Suprapubic skin (tissue), 4 donors: ENCODE measurements at places on chromosomes 7 and 10.
A peak's percentile ranks its signal among the peaks of the same experiment; 100 is the strongest.

- peaks cover 32% of the 10 kb centered on the region for H3K4me1 ChIP-seq
- H3K4me3 ChIP-seq = no peak overlapping the region
- no peaks in the 10 kb centered on the region for H3K27me3 ChIP-seq
- no peak for DNase-seq
Measured at GRCh38 chr7:29112721-29113120, 33.6 kb downstream of the CPVL start.

DNA sequence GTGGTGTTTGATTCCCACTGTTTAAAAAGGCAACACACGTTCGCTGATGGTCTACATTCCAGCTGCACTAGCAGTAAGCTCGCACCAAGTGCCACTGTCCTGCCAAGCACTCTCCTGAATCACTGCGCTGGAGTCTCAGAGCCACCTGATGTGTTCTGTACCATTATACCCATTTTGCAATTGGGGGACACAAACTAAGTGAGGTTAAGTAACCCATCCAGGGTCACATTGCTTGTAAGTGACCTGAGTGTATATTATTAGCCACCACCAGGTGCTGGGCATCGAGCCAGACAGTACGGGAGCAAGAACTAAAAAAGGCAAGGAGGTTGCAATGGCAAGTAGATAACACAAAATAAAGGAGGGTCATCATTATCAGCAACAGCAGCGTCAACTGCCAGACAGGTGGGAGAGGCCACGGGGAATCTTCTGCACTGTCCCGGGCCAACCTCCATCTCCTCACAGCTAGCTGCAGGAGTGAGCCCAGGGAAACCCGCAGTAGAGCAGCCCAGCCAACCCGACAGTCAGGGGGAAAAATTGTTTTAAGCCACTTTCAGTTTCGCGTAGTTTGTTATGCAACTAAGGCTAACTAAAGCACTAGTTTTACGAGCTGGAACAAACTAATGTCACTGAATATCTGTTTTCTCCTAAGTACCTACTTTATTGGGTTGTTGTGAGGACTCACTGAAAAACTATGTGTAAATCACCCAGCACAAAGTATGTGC is 712 bp upstream of the CPVL start:
- DNase-seq = no peak
- H3K4me3 ChIP-seq = peak overlapping the region; percentile 49
- H3K27me3 ChIP-seq = peaks cover 37% of the 10 kb centered on the region
- H3K27ac ChIP-seq = no peak overlapping the region
- H3K4me1 ChIP-seq = peaks cover 18% of the 10 kb centered on the region

- H3K4me1 ChIP-seq = no peaks in the 10 kb centered on the region
- DNase-seq = no peak
- H3K27ac ChIP-seq = no peak overlapping the region
- H3K36me3 ChIP-seq = no peaks in the 10 kb centered on the region
Measured at GRCh38 chr7:25900877-25901276, 251.1 kb upstream of the NFE2L3 start.

DNA sequence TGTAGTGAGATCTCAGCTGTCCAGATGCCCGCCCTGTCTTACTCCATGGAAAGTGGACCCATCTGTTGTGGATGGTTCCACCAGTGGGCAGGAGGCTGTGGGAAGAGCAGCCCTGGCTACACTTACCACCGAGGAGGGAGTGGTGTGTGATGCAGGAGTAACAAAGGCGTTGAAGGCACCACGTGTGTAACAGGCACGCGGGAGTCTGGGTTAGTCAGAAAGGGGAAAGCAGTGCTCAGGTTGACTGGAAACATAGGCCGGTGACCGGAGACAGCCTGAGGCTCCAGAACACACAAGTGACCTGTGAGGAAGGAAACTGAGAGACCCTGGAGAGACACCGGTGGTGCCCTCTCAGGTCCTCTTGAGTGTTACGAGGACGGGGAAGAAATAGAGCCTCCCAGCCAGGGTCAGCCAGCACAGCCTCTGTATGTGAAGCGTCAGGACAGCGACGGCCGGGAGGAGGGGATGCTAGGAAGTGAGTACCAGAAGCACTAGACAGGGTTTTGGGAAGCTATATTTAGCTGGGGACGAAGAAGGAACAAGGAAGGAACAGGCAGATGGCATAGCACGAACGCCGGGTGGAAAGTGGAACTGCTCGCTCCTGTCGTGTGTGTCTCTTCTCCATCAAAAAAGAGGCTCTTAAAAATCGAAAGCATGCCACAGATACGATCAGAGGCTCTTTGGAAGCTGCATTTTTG is 51.7 kb downstream of the DAGLB start:
- peaks cover 17% of the 10 kb centered on the region for H3K36me3 ChIP-seq
- H3K4me3 ChIP-seq = peak overlapping the region; percentile 6
- H3K4me1 ChIP-seq = peaks cover 90% of the 10 kb centered on the region

DNA sequence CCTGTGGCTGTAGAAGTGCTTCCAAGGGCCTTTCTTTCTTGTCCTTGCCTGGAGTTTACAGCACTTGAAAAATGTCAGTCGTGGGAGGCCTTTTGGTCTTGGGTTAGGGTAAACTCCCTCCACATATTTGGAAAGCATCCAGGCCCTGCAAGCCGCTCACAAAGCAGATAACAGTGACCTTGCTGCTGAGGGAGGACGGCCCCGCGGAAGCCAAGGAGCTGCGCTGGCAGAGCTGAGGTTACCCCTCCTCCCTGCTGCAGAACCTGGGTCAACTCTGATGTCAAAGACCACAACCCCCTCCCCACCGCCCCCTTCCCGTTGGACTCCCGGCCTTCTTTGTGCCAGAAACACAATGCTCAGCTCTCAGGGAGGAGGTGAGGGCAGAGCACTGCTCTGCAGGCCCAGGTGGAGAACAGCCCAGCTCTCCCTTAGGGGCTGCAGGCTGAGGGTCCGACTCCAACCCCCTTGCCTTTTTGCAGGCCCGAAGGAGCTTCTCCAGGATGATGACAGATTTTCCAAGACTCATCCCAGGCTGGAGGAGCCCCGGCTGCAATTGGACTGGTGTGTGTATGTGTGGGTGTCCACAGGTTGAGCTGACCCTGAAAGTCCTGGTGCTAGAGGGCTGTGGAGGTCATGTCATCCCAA is 957.6 kb upstream of the ZNF722 start:
- no peaks in the 10 kb centered on the region for H3K36me3 ChIP-seq
- no peak overlapping the region for H3K27ac ChIP-seq
- H3K4me1 ChIP-seq = no peaks in the 10 kb centered on the region
- no peaks in the 10 kb centered on the region for H3K27me3 ChIP-seq

- peaks cover 16% of the 10 kb centered on the region for H3K4me1 ChIP-seq
- no peak overlapping the region for H3K27ac ChIP-seq
- H3K27me3 ChIP-seq = peaks cover 85% of the 10 kb centered on the region
- DNase-seq = no peak
- no peak overlapping the region for H3K4me3 ChIP-seq
Measured at GRCh38 chr7:100965045-100965722, 4.2 kb upstream of the MUC12 start.

- peak overlapping the region; percentile 82 for H3K4me3 ChIP-seq
- H3K27ac ChIP-seq = peak overlapping the region; percentile 68
- H3K36me3 ChIP-seq = no peaks in the 10 kb centered on the region
- peak; percentile 75 for DNase-seq
Measured at GRCh38 chr10:119542988-119543813, 682 bp upstream of the RGS10 start.

- H3K36me3 ChIP-seq = no peaks in the 10 kb centered on the region
- no peak overlapping the region for H3K27ac ChIP-seq
- no peak overlapping the region for H3K4me3 ChIP-seq
- DNase-seq = no peak
- no peaks in the 10 kb centered on the region for H3K27me3 ChIP-seq
Measured at GRCh38 chr7:134636008-134636449, 10.6 kb upstream of the BPGM start.

GRCh38 chr10:110151467-110151866 is 55.9 kb upstream of the MXI1 start:
- H3K4me3 ChIP-seq = no peak overlapping the region
- no peak overlapping the region for H3K27ac ChIP-seq
- no peaks in the 10 kb centered on the region for H3K36me3 ChIP-seq
- H3K27me3 ChIP-seq = peaks cover 8% of the 10 kb centered on the region
- H3K4me1 ChIP-seq = no peaks in the 10 kb centered on the region

DNA sequence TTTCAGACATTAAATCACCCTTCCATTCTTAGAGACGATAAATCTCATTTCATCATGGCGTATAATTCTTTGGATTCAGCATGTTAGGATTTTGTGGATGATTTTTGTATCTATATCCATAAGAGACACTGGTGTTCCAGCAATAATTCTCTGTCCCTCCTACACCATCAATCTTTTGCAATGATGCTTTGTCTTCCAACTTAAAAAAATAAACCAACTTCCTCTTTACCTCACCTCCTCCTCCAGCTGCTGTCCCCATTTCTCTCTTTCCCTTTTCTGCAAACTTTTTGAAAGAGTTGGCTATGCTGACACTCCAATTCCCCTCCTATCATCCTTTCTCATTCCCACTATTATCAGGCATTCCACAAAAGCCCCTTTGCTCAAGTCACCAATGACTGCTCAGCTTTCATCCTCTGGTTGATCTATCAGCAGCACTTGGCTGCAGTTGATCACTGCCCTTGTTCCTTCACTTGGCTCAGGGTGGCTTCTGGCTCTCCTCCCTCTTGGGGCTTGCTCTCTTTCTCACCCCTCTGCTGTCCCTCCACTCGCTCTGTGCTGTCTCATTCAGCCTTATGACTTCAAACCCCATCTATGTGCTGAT is 130.0 kb downstream of the ARHGAP22 start:
- H3K27me3 ChIP-seq = peaks cover 4% of the 10 kb centered on the region
- peaks cover 6% of the 10 kb centered on the region for H3K4me1 ChIP-seq
- H3K27ac ChIP-seq = no peak overlapping the region

DNA sequence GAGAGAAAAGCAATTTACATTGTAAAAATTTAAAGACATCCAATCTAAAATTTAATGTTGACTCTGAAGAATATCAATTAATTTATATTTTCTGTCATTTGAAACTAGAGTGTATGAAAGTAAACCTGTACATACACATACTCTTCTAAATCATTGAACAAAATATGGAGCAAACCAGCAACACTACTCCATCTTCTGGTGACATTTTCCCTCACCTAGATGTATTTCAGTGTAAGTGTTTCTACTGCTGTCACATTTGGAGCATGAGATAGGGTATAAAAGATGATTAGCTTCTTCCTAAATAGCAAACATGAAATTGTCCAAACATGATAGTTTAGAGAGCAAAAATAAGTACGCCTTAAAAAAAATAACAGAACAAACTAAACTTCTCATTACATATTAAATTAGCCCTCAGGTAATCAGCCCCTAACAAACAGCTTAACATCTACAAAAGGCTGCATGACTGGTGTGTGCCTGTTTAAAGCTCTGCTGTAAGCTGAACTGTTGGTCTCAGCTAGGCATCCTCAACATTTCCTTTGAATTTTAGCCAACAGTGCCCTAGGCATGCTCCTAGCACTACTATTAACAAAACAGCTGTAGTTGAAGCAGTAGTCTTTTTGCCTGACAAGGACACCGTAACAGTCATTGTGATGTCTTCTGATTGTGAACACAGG is 189.8 kb downstream of the CTNNA3 start:
- no peak overlapping the region for H3K4me3 ChIP-seq
- no peak for DNase-seq
- H3K4me1 ChIP-seq = no peaks in the 10 kb centered on the region
- no peaks in the 10 kb centered on the region for H3K36me3 ChIP-seq
- H3K27ac ChIP-seq = no peak overlapping the region
- H3K27me3 ChIP-seq = no peaks in the 10 kb centered on the region

DNA sequence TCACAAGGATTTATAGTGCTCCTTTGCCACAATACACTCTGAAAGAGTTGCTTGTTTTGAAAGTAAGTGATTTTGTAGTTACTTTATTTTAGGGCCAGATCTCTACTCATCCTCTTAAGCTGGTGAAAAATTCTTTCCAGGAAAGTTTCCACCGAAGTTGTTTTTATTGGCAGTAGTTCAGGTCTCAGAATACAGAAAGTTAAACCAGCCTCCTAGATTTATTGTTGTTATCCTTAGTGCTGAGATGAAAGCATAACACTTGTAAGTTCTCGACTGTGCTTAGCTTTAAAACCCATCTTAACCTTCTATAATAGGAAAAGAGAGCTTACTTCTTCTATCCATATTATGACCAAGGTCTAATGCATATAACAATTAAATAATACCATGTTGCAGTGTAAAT is 5.5 kb downstream of the AP3M1 start:
- H3K27ac ChIP-seq = no peak overlapping the region
- peaks cover 29% of the 10 kb centered on the region for H3K4me1 ChIP-seq
- peaks cover under 1% of the 10 kb centered on the region for H3K36me3 ChIP-seq
- no peaks in the 10 kb centered on the region for H3K27me3 ChIP-seq
- DNase-seq = no peak

DNA sequence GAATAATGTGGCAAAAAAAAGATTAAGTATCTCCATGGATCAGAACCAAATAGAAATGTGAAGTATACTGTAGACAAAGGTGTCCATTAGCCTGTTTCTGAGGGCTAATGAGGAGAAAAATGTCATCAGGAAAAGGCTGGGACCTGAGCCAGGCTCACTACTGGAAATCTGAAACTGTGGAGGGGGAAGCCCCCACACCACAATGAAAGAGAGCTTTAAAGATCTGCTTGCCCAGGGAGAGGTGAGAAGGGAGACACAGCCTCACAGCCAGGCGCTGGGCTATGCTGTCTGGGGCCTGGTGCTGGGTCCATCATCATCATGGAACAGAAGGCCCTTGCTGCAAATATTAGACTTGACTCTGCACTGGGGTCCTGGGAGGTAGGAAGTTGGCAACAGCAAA is 90.4 kb downstream of the OSBPL3 start:
- H3K4me3 ChIP-seq = no peak overlapping the region
- no peaks in the 10 kb centered on the region for H3K27me3 ChIP-seq
- H3K36me3 ChIP-seq = no peaks in the 10 kb centered on the region
- H3K4me1 ChIP-seq = no peaks in the 10 kb centered on the region

DNA sequence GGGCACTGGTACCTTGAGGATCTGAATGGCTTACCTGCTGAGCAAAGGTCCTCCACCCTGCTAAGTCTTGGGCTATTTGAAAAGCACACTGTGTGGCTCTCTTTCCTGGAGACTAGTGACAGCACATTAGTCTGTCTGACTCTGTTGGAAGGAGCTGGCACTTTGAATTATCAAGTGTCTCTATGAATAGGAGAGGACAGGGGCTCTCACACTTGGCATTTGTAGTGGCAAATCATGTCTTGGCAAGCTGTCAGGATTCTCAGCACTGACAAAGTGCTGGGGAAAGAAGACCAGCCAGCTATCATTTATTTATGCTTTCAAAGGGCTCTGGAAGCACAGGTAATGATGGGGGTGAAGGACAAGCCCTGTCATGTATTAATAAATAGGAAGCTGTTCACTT is 62.8 kb downstream of the MTPN start:
- no peak for DNase-seq
- no peaks in the 10 kb centered on the region for H3K36me3 ChIP-seq
- H3K27ac ChIP-seq = no peak overlapping the region
- no peaks in the 10 kb centered on the region for H3K4me1 ChIP-seq
- H3K4me3 ChIP-seq = no peak overlapping the region

DNA sequence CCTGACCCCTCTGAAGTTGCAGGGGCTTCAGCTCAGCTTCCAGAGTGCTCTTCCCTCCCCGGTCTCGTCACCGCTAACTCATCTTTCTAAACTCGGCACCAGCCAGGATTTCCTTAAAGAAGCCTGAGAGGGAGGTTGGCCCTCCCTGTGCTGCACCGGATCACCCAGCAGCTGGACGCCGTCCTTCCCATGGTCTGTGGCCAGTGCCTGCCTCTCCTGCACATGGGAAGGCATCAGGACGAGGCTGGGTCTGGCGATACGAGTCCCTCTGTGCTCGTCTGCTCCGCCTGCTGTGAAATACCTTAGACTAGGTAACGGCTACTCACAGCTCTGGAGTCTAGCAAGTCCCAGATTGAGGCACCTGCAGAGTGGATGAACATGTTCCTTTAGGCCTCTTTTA is 179.1 kb downstream of the ZMYND11 start:
- H3K27me3 ChIP-seq = no peaks in the 10 kb centered on the region
- no peak overlapping the region for H3K4me3 ChIP-seq
- peaks cover 17% of the 10 kb centered on the region for H3K36me3 ChIP-seq
- DNase-seq = no peak
- H3K27ac ChIP-seq = no peak overlapping the region
